ENCODE measurements at places on chromosomes 16 and 17. TPM values are rescaled to one million over a fixed set of nuclear protein-coding genes. Genes with fewer than 3 reads are reported as not detected.

Gene MYH3
- total RNA-seq: 0.43 TPM

Gene GP1BA
- total RNA-seq: not detected

Gene RAMP2
- not detected for total RNA-seq

Gene EMC6
- 12.6 TPM for total RNA-seq

Gene COPZ2
- 75.7 TPM for total RNA-seq

Gene VTN
- total RNA-seq: 10.0 TPM

Gene KRT23
- total RNA-seq: under 0.01 TPM

Data from fibroblast of villous mesenchyme (primary cell).